Left lobe of liver (tissue), 2 donors: ENCODE measurements at places on chromosomes 7 and 10. TPM values are rescaled to one million over a fixed set of nuclear protein-coding genes. Genes with fewer than 3 reads are reported as not detected.

The HOXA10 gene
- 0.10 TPM for total RNA-seq

The FHIP2A gene
- total RNA-seq = 23.4 TPM

The CYP26C1 gene
- total RNA-seq = 0.08 TPM

The TMEM270 gene
- not detected for total RNA-seq

The ZNF804B gene
- total RNA-seq = not detected

The ZNF800 gene
- total RNA-seq = 13.0 TPM

The NEBL gene
- 1.2 TPM for total RNA-seq

The CALML3 gene
- total RNA-seq = not detected

The SPAM1 gene
- total RNA-seq = not detected

The NRP1 gene
- total RNA-seq = 20.6 TPM

The CYP3A5 gene
- total RNA-seq = 564 TPM

GRCh38 chr10:113126229-113127201 is 176.5 kb downstream of the TCF7L2 start:
- peak; percentile 78 for DNase-seq

GRCh38 chr10:71250405-71250804 is 38.0 kb downstream of the UNC5B start:
- no peak for DNase-seq

DNA sequence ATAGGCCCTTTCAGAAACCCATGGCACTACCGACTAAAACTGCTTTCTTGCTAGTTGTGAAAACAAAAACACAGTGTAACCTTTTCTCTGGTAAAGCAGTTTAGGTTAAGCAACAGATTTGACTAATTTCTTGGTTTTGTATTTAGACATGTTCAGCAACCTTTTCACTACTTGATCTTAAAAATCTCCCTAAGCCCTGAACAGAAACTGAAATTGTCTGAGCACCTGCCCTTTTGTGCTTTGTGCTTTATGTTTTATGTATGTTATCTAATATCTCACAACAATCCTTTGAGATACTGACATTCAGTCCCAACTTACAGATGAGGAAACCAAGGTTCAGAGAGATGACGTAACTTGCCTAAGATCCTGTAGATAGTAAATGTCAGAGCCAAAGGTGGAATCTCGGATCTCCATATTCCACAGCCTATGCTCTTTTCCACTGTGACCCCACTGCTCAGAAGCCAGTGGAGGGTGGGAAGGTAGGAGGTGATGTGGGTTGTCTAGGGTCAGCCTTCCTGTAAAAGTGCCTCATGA is 146.6 kb downstream of the LCOR start:
- no peak for DNase-seq

DNA sequence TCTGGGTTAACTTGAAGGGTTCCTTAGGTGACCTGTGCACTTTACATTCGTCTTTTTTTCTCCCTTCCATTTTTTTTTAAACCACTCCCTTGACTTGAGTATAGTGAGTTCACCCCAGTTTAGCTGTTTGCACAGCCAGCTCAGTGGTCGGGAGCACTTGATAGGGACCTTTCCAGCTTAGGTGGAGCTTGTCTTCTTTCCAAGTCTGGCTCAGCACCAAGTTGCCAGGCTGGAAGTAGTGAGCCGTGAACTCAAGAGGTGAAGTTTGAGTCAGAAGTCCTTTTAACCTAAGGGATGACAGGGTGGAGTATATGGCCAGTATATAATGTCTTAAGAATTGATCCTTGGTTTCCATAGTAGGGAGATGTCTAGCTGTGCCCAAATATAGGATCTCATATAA is 7.2 kb downstream of the DNAH11 start:
- no peak for DNase-seq

DNA sequence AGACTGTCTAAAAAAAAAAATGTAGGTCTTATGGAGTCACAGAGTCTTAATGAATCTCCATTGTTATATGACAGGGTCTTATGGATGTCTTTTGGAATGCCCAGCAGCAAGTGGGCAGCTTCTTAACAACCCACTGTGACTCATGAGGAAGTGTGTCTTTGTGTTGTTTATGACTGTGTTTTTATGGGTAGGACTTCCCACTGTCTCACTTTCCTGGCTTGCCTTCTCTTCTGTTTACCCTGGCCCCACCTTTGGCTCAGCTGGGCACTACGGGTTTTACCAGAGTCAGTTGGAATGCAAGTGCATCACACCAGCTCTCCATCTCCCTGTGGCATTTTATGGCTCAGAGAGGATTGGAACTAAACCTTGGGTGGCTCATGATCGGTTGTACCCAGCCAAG is 580.5 kb downstream of the AUTS2 start:
- no peak for DNase-seq

GRCh38 chr10:51228714-51229100 is 154.4 kb downstream of the PRKG1 start:
- DNase-seq = no peak

DNA sequence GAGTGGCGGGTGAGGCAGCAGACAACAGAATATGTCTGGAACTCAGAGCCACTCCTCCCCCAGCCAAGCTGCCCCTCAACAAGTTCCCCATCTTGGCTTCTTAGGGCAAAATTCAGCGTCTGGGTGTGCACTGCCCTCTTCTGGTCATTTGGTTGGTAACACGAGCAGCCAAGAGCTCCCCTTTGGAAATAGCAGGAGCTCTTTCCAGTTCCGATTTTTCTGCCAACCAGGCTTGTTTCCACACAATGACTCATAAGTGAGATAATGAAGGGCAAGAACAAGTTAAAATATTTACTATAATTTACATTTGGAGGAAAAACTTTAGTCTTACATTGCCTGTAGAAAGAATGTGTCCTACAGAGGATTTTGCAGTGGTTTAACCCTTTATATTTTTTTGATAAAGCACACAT is 70.5 kb downstream of the ADCYAP1R1 start:
- DNase-seq = peak; percentile 60

DNA sequence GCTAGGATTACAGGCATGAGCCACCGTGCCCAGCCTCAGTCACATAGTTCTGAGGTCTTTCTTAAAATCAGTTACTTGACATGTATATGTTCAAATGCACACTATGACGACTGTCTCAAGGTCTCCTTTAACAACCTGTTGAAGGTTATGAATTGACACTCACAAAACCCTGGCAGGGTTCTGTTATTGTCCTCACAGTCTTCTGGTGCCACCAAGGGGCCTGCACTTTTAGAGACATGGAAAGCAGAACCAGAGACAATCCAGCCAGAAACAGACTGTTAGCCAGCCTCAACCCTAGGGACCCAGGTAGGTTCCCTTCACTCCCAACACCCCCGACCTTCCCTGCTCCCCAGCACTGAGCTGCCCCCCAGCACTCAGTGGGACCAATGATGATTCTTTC is 26.4 kb downstream of the TEX36 start:
- DNase-seq = no peak

DNA sequence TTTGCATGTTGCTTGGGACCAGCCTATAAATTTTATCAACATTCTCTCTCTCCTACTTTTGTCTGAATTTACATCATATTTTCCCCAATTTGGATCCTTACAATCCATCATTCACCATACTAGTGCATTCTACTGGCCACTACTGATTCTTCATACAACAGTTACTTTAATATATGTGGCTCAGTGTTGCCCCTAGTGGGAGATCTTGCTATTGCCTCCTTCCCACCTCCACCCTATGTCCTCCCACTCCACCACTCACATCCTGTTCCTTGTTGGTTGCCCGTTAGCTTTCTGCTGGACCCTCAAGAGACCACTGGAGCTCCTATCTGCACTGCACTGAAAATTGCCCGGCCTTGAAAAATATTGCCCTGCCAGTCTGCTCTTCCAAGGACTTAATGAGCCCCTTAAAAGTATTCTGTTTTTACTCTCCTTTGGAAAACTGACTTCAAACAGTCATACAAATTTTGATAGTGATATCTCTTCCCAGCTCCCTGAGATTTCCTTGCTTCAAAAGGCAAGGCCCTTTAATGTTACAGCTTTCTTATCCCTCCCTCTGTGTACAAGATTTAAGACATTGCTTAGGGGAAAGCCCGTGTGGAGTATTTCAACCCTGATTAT is 243.2 kb upstream of the TMEM229A start:
- no peak for DNase-seq

DNA sequence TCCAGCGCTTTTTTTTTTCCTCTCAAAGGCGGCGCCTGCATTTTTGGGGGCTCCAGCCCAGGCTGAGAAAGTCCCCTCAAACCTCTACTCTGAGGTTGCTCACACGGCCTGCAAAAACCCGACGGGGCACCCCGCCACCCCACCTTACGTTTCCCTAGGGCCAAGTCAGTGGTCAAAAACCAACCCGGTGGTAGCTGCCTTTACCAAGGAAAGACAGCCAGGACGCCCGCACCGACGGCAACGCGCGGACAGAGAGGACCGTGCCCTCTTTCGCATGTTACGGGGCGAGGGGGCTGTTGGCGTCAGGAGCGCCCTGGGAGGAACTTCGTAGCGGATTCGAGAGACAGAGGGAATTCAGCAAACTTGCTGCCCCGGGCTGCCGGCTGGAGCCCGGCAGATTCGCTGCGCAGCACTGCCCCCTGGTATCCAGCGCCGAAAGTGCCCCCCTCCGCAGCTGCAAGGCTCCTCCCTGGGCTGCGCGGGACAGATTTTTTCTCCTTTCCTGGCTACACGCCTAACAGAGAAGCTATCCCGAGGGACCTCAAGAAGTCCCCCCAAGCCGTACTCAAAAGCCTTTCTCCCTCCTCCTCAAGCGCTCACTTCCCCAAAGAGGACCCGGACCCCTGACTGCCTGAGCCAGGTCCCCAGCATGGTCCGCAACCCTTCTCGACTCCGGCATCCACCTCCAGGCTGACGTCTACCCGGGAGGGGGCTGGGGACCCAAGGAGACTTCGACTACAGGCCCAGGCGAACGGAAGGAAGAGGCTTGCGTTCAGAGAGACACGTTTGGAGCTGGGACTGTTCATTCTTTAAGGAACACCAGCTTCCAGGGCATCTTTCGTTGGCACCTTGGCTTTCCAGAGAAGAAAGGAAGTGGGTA is 27.7 kb upstream of the VAX1 start:
- DNase-seq = peak; percentile 49

- DNase-seq = no peak
These were observed 26.3 kb upstream of the ITGB8 start for GRCh38 chr7:20304366-20304765.

- DNase-seq = no peak
These were observed 75.9 kb downstream of the SVOPL start for GRCh38 chr7:138625084-138625848.

DNA sequence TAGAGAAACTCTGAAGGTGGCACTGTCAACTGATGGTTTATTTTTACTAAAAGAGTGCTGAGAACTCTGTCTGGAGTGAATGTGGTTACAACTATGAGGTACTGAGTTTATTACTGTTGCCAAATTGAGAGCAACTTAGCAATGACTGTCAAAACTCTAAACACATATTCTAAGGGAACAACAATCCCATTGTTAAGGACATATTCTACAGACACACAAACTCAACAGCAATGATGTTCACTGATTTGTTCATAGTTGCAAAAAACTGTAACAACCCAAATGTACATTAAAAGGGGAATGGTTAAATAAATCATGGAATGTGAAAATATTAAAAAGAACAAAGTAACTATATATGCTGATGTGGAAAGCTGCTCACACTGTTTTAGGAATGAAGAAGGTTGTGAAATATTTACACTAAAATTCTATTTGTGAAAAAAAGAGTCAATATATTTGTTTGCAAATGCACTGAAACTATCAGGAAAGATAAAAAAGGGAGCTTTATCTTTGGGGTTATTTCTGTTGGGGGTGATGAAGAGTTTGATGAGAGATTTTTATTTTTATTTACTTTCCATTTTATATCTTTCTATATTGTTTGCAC is 12.9 kb downstream of the PON2 start:
- DNase-seq = no peak

DNA sequence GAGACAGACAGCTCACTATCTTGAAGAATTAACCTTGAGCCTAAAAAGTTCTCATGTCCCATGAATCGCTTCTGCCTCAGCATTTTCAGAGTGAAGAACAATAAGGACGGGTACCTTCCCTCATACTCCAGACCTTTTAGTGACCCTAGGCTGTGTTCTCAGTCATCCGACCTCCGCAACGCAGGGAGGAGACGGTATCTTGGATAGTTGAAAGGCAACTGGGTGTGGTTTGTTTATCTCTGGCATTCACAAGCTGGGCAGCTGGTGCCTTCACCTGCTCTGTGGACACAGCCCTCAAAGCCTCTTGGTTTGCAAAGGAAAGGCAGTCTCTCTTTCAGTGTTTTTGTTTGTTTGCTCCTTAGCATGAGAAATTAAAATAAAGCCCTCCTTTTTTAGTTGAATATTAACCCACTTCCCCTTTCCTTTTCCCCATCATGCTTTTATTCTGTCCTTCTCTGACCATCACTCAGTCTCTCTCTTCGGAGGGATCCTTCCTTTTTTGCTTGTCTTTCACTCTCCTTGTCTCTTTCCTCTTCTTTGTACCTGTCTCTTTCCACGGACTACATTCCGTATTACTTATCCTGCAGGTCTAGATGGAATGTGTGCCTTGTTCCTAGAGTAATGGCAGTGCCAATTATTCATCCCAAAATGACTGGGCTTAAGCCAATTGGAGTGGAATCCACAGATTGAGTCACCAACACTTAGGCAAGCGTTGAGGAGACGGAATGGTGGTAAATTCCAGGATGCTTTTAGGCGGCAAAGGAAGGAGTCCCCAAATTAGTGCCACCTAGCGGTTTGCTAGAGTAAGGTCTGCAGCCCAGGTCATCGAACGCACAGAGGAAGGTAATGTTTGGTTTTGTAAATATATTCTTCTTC is 45.8 kb downstream of the PRR15 start:
- DNase-seq = no peak
